ENCODE measurements at places on chromosomes 12 and 14.
A peak's percentile ranks its signal among the peaks of the same experiment; 100 is the strongest.

DNA sequence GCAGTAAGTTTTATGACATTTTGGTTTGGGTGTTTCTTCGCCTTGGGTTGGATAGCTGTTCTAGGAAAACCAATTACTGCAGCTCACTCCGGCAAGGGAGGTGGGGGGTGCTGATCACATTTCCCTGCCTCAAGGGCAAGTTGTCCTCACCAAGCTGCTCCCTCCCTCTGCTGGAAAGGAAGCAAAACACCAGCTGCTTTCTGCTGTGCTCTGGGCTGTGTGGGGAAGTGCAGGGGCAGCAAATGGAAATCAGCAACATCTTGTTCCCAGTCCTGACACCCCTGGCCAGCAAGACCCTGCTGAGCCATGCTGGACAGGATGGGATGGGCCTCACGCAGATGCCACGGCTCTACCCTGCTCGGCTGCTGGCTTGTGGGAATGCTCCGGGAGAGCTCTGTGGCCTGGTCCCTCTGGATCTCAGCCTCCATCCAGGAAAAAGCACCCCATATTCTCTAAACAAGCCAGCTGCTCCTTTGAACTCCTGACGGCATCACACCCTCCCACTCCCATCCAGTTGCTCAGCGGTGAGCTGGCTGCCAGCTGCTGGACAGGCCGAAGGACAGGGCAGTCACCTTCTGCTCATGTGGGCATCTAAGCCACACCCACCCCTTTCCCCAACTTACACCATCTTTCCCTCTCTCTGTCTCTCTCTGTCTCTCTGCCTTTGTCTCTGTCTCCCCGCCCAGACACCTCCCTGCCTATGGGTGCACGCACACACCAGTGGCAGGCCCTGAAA is 52.4 kb upstream of the EIF5 start:
- no peak for DNase-seq

DNA sequence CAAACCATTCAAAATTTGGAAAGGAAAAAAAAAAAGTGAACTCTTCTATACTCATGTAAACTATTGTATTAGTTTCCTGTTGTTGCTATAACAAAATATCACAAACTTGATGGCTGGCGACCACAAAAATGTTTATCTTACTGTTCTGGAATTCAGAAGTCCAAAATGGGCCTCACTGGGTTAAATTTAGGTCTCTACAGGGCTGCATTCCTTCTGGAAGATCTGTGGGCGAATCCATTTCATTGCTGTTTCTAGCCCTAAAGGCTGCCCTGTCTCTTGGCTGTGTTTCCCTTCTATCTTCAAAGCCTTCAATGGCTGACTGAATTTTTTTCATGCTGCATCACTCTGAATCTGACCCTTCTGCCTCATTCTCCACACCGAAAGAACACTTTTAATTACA is 105.1 kb upstream of the NAV3 start:
- no peak for DNase-seq

DNA sequence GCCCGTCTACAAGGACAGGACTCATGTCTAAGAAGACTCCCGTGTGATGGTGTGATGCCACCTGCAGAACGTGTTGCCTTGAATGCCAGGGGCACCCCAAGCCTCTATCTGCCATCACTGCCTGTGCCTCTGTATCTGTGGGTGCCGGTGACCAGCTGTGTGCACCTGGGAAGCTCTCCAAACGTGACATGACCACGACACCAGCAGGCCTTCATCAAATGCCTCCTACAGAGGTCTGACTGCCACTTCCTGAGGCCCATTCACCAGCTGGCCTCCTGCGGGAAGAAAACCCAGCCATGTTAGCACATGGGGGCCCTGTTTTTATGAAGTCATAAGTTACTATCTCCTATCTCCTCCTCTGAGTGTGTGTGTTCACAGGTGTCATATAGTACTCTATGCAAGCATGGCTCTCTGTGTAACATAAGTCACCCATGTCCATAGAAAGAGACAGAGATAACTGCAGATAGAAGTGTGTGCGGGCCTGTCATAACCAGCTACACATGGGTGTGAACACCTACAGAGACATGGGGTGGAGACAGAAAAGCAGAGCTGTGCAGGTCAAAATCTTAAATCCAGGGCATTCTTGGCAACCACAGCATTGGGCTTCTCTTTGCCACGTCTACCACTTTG is 18.3 kb upstream of the SERPINA4 start:
- DNase-seq, result no peak

GRCh38 chr14:105499256-105500035 is 8.4 kb downstream of the TEDC1 start:
- no peak for DNase-seq

GRCh38 chr12:2877047-2877952 is at the start of the genes FOXM1 and RHNO1:
TSS of gene FOXM1 (minus strand) at chr12:2877174. CDS start at chr12:2874478, 2,696 bp downstream.
TSS of gene RHNO1 (plus strand) at chr12:2877223. CDS start at chr12:2885367, 8,144 bp downstream.
- peak; percentile 75 for DNase-seq

All from CD4-positive, alpha-beta T cell (primary cell).